ENCODE measurements at places on chromosomes 12 and 14. TPM values are rescaled to one million over a fixed set of nuclear protein-coding genes. Genes with fewer than 3 reads are reported as not detected.

DNA sequence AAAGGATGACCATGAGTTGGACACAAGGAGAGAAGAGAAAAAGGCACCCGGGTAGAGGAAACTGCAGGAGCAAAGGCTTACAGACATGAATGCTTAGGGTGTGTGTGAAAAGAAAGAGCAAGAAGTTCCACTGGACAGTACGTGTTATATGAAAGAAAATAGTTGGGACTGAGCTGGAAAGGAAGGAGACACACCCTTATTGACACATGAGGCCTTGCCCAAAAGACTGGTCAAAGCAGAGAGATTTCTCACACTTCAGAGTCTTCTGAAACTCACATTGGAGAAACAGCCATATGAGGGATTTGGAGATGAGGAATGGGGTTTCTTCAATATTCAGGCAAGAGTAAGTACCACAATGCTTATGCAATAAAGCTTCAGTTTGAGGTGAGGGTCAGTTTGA lies 56.0 kb downstream of the TTC9 start:
- no peak for DNase-seq

DNA sequence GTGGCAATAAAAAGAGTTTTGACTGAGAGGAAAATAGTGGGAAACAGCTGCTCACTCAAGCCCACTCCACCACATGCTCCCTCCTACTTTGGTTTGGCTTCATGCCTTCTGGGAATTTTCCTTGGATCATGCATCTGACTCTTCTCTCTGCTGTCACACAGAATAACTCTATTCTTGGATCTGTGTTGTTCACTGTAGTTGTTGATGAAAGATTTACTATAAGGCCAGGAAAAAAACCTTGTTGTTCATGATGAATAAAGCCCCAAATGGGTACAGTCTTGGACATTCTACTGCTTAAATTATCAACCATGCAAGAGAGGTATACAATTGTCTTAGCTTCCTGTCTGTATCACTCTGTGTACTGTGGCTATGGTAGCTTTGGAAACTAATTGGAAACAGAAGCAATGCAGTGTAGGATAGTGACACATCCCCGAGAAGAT lies 70.5 kb downstream of the TMX1 start:
- DNase-seq, result peak; percentile 79

DNA sequence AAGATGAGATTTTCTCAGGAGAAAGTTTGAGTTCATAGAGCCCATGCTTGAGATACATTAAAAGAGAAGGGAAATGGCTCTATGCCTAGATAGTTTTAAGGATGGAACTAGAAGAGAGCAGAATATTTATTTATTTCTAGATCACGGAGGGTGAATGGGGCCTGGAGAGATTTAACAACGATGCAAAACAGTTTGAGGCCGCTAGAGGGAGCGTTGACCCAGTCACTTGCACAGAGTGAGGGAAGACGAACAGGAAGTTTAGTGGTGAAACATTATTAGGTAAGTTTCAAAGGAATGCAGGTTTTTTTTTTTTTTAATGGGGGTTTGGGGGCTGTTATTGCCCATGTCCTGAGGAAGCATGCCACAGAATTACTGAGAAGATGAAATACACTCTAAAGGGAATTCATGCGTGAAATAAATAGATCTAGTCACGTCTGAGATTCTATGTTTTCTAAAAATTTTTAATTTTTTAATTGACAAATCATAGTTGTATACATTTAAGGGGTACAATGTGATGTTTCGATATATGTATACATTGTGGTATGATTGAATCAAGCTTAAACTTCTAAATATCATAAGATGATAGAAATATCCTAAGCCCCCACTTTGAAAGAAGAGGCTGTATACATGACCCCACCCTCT lies 14.8 kb upstream of the PPP1R1A start:
- no peak for DNase-seq

DNA sequence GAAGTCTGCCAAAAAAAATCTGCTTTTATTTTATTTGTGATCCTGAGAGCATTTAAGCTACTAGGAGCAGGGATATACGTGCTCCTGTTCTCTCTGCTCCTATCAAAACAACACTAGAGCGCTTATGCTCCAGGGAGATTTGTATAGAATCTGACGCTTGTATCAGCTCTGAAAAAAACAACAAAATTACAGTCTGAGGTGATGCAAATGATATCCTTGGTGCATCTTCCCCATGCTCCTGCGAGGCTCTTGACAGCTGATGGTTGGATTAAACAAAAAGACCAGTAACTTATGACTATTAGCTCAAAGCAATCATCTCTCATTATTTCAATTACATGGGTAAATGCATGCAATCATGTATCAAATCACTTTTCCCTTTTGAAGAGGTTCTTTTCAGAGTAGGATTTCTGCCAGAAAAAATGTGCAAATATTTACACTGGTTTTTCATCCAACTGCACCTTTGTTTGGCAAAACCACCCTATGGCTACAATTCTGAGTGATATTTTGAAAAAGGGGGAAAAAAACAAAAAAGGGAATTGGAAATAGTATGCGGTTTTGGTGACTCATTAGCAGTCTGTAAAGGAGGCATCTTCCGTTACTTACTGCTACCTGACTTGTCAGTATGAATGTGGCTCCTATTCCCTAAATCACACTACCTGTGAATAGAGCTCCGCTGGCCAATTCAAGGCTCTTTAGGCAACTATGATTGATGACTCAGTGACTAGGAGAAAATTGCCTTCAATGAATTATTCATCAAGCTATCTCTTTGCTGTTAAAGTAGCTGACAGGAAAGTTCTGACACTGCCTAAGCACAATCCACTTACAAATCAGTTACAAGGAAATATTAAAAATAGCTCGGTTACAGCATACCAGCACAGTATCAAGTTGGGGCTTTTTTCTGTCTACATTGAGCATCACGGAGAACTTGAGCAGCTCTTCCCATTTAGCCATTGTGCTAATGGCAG lies 450.0 kb downstream of the FOXG1 start:
- no peak for DNase-seq

DNA sequence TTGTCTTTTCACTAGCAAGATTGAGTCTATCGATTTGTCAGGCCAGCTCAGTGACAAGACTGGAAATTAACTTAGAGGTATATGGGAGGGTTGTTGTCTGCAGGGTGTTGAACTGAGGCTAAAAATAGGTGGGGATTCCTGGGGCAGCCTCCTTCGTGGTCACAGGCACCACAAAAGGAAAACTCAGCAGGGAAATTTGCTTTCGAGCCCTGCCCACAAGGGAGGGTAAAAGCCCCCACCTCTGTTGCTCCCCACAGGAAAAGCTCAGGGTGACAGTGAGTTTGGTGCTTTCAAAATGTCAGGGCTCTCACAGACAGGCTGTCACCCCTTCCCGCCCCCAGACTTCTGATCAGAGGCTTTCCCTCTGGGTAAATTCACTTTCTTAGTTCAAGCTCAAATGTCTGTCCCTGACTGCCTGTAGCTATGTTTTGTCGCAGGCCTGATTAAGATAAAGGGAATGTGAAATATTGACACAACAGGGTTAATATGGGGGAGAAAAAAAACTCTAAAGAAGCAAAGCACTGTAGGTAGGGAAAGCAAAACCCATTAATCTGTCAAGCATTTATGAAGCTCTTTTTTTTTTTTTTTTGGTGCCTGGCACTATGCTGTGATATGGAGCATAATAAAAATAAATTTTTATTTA lies 11.7 kb upstream of the NFKBIA start:
- DNase-seq, result no peak

GRCh38 chr12:53579545-53579955 lies 46.6 kb downstream of the ATF7 start:
- no peak for DNase-seq

GRCh38 chr14:48582938-48583337 lies 907.5 kb upstream of the MDGA2 start:
- no peak for DNase-seq

DNA sequence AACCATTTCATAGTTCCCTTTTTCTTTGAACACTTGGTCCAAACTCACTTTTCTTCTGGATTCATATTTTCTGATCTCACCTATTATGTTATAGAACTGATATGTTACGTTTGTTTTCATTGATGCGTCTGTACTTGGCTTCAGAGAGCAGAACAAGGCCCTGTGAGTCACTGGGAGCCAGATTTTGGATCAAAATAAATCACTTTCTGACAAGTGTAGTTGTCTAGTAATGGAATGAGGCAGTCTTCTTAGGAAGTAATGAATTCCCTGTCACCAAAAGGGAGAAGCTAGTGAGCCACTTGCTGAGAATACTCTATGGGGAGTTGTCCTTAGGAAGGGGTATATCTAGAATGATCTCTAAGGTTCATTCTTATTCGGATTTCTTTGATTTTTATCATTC lies 10.2 kb downstream of the BICD1 start:
- DNase-seq, result no peak

GRCh38 chr14:20413744-20414082 lies 412 bp upstream of the TEP1 start:
- DNase-seq, result no peak

GRCh38 chr12:131085125-131085815 lies 131.6 kb downstream of the ADGRD1 start:
- DNase-seq, result no peak

- DNase-seq, result peak; percentile 48
These were observed 117.7 kb downstream of the PRKCH start for GRCh38 chr14:61438860-61439765.

DNA sequence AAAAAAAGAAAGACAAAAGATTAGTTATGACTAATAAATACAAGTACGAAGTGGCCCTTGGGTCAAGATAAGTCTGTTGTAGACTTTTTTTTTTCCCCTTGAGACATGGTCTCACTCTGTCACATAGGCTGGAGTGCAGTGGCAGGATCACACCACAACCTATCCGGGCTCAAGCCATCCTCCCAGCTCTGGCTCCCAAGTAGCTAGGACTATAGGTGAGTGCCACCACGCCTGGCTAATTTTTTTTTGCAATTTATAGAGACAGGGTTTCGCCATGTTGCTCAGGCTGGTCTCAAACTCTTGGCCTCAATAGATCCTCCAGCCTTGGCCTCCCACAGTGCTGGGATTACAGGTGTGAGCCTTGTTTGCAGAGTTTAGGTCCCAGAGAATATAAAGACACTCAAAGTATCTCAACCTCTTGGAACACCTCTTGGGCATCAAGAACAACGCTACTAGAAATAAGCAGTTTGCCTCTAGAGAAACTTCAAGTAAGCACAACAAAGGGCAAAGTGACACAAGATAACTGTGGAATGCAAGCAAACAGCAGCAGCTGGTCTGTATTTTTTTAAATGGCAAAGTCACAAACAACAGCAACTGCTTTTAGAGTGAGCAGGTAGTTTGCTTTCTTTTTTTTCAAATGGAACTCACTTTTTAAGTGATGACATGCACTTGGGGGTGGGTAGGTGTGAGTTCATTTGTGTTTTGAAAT lies 3.9 kb upstream of the MDM2 start:
- DNase-seq, result no peak

GRCh38 chr14:102055181-102055901 lies 31.5 kb downstream of the HSP90AA1 start:
- DNase-seq, result no peak

GRCh38 chr12:123886931-123887582 lies 85.6 kb downstream of the CCDC92 start:
- DNase-seq, result no peak

DNA sequence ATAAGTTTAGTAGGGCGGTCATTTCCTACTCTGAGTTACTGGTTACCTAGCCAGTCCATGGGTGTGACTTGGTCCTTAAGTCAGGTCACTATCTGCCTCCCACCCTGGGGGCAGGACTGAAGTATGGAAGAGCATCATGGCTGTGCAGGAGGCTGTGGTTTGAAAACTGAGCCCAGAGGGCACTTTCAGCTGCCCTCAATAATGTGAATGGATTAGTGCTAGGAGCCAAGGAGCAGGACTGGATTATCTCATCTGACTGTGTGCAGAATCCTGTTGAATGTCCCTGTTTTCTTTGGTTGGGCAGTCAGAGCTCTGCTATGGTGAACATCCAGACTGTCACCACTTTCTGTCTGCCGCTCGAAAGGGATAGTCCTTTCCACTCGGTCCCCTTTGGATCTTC lies 1.6 kb downstream of the ATXN7L3B start:
- DNase-seq, result no peak

GRCh38 chr14:102819176-102819628 lies 42.0 kb downstream of the TRAF3 start:
- DNase-seq, result no peak

DNA sequence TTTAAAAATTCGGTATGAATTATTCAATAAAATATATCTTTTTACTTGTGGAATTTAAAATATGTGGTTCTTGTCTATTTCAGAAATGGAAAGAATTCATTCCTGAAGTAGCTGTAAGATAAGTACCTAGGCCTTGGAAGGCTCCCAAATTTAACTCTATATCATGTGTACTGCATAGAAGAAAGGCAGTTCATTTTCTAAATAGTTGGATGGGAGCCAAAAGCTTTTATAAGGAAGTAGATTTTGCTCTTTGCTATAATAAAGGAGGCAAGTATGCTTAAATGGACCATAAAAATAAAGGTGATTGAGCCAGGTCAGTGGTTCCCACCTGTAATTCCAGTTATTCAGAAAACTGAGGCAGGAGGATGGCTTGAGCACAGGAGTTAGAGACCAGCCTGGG lies 187.5 kb downstream of the ATXN7L3B start:
- DNase-seq, result no peak

DNA sequence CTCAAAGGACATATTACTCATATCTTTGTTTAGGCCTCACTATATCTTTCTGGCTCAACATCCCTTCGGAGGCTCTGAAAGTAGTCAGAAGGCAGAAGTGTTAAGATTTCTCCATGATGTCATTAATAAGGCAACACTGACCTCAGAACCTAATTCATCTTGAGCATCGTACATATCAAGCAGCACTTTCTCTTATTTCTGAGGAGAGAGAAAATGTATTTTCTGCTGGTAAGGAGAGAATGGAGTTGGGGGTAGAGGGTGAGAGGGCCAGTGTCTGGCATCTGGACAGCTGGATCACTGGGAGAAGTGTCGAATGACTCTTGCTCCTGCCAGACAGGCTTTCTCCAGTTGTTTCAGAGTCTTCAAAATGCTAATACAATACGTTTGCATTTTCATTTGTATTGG lies 213.2 kb upstream of the PRICKLE1 start:
- no peak for DNase-seq

DNA sequence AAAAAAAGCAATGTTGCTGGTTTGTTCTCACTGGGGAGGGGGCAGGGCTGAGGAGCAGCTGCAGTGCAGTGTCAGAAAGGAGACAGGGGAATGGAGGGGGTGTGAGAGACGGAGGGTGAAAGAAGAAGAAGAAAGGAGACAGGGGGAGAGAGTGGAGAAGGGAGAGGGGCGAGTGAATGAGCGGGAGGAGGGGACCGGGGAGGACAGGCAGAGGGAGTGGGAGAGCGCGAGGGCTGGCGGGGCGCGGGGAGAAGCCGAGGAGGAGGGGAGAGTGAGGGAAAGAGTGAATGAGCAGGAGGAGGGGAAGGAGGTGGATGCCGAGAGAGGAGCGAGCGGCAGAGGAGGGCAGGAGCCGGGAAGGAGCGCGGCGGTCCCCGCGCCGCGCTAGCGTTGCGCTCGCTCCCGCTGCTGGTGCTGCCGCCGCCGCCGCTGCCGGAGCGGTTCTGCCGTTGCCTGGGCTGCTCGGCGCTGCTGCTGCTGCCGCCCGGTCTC lies at the start of gene NOVA1:
Gene NOVA1, minus strand, starts transcription at position 445 of the 492 bp plus-strand sequence. CDS start 597 bp downstream, outside the sequence.
- DNase-seq, result peak; percentile 57

Gene MYH6
- polyA plus RNA-seq, result 0.03 TPM

Gene ABCD2
- polyA plus RNA-seq, result 0.22 TPM

Gene SLC5A8
- not detected for polyA plus RNA-seq

Gene KRT75
- polyA plus RNA-seq, result not detected

Gene SLC38A4
- 4.2 TPM for polyA plus RNA-seq

Gene PRB2
- polyA plus RNA-seq, result 0.29 TPM

Gene A2ML1
- polyA plus RNA-seq, result 0.87 TPM

Gene SIRT4
- 3.2 TPM for polyA plus RNA-seq

Gene AQP5
- polyA plus RNA-seq, result 8.4 TPM

All from right lung (tissue), 10 donors.